ENCODE measurements at places on chromosomes 5 and 9.

- no peak for DNase-seq
Observed at GRCh38 chr5:150081541-150082283, 4.6 kb downstream of the CSF1R start.

DNA sequence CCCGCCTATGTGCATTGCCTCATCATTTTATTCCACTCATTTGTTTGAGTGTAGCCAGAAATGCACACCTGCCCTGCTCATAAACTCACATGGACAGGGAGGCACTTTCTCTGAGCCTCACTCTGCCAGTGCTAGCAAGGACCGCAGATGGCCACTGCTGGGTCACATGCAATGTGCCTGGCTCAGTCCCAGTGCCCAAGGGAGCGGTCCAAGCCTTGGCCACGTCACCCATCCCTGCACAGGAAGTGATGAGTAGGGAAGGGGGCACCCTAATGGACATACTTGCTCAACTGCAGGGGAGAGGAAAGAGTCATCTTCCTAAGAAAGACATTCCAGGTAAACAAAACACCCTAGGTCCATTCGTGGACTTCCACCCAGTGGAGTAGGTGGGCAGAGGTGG, 630.9 kb downstream of the IRX1 start:
- DNase-seq, result no peak

DNA sequence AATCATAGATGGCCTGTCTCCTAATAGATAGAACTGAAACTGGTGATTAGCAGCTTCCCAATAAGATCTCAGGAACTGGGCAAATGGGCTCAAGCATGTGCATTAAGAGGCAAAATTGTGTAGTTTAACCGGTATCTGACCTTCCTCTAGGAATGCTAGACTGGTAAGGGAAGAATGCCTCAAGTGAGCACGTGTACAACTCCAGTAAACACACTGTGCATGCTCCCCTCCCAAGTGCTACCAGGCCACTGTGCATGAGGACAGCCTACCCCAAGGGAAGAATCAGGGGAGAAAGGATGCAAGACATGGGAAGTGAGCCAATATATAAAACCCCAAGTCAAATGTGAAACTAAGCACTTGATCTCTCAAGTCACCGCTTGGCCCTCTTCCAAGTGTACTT, 1157.4 kb upstream of the CDH18 start:
- DNase-seq, result no peak

DNA sequence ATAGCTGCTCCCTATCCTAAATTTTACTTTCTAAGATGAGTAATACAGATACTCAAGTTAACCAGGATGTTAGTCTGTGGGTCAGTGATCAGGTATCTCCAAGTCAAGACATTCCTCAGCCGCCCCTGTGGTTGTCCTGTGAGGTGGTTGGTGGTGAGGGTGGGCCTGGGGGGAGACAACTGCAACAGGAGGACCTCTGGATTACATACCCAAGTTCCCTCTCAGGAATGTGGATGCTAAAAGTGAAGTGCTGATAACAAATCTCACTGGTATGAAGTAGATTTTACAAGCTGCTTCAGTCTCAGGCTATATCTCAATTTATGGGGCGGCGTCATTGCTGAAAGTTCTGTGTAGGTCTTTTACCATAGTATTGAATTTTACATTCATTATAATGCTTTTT, 38.3 kb downstream of the SLC1A3 start:
- no peak for DNase-seq

- no peak for DNase-seq
Observed at GRCh38 chr5:40568548-40568947, 111.2 kb upstream of the PTGER4 start.

DNA sequence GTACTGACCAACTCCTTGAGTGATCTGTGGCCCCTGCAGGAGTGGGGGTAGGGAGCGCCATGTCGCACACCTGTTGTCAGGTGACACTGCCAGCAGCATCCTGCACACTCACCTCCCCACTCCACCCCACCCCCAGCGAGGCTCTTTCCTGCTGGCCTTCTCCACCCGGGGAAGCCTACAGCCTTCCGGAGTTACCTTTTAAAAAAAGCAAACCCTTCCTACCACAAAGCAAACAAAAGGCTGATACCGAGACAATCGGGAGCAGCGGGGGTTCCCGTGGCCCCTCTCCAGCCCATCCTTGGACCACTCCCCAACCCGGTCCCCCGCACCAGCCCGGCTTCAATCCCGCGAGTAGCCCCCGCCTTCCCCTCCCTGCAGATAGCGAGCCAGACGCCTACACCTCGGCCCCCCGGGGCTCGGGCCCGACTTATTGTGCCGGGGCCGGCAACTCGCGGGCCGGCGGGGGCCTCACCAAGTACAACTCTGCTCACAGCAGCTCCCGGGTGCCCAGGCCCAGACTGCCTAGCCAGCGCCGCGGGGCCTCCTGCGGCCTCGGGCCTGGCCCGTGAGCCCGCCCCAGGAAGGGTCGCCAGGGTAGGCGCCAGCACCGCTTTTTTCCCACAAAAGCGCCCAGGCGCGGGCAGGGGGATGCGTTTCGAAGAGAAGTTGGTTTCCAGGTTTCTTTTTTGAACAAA, 724 bp downstream of the MACROH2A1 start:
- DNase-seq, result peak; percentile 11

DNA sequence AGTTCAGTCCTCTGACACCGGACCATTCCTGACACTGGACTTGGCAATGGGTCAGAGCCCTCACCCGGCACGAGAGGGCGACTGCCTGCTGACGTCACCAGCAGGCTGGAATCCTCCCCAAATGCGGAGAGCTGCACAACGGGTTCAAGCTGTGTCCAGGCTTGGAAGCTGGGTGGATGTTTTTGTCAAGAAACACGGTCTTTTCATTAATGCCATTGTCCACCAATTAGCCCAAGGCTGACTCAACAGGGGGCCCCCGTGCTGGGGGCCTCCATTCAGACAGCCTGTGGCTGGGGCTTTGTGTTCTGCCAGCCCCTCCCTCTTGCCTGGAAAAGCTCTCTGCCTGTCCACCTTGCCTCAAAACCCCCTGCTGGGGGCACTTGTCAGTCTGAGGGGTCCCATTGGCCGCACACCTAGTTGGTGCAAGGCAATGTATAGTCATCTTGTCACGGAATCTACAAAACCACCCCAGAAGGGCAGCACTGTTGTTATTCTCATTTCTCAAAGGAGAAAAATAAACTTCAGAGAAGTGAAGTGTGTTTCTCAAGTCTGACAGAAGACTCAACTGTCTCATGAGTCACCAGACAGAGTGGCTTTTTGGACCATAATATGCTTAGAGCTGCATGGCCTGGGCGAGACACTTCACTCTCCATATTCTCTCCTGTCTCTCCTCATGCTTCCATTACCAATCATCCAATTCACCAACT, 24.6 kb downstream of the NDUFA8 start:
- DNase-seq, result no peak

DNA sequence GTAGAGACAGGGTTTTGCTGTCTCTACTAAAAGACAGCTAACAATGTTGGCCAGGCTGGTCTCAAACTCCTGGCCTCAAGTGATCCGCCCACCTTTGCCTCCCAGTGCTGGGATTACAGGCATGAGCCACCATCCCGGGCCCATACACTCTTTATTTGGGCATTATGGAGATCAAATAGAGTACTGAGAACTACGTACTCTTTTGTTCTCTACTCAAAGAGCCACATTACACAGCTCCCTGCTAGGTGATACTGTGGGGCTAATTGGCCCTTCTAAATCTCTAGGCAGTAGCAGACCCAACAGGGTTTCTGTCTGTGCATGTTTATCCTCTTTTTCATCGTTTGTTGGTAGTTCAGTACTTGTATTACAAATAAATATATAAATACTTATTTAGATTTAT, 16.1 kb downstream of the CKMT2 start:
- no peak for DNase-seq

DNA sequence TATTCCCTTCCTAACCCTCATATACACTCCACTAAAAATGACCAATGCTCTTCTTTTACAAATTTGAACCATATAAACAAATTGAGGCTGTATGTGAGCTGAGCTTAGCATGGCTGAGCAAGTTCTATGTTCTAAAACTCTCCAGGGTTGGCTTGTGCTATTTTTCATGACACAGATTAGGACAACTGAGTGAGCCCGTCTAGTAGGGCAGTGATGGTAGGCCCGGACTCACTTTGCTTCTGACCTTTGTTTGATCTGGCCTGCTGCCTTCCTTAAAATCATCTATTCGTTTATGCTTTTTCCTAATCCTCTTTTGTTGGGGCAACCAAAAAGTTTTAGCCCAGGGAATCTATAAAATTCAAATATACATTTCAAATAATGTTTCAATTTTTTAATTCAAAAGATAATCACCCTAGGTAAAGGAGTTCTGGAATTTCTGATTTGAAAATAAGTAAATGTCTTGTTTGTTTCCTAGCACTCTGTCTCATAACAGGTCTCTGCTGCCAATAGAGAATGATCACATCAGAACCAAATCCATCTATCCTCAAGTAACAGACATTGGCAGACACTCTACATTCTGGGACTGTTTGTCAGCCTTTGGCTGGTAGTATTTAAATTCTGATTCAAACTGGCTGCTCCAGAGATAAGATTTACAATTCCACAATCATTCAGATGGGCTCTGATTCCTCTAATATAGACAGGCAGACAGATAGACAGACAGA, 217.0 kb upstream of the TARS1 start:
- DNase-seq, result no peak

DNA sequence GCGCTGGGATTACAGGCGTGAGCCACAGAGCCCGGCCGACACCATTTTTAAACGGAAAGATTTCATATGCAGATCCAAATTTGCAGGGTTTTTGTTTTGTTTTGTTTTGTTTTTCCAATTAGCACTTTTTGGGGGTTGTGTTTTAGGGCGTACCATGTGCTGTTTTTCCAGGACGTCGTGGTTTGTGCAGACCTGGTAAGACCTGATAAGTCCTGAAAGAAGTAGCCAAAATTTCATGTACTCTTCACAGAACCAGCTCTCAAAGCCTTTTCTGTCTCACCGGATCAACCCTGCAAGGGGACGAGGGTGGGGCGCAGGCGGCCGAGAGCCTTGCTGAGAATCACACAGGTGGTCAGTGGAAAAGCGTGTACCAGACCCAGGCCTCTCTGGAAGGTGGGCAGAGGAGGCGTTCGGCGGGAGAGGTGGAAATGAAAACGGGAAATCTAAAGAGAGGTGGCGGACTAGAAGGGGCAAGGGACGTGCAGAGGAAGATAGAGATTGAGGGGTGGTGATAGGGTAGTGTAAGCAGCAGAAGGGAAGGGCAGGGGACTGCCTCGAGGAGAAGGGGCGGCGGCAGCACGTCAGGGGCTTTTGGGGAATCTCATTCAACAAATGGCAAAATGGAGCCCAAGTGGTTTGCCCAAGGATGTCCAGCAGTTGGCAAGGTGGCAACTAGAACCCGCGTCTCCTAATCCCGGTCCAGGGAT, 1.1 kb upstream of the FAF2 start:
- DNase-seq, result no peak

DNA sequence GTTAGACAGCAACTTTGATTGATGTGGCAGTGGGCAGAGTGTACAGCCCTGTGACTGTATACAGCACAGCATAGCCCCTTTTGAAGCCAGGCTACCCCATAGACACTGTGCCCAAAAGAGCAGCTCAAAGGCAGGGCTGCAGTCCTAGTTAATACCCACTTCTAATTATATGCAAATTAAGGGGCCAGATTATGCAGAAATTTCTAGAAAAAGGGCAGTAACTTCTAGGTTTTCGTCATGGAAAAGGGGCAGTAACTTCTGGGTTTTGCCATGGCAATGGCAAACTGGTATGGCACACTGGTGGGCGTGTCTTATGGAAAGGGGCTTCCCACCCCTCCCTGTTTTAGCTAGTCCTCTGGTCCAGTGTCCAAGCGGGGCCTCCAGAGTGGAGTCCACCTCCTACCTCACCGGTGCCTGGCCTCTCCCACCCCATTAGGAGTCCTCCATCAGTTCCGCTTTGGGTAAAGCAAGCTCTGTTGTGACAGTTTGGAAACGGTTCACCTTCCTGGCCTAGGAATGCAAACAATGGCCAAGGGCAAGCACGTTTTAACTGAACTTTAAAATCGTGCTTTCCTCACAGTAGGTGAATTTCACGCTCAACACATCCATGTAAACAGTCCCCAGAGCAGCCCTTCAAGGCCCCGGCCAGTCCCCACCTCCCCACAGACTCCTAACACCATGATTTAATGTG, 5.6 kb downstream of the ADAMTS13 start:
- DNase-seq, result no peak

GRCh38 chr5:171494452-171495121, 75.1 kb downstream of the FGF18 start:
- no peak for DNase-seq

DNA sequence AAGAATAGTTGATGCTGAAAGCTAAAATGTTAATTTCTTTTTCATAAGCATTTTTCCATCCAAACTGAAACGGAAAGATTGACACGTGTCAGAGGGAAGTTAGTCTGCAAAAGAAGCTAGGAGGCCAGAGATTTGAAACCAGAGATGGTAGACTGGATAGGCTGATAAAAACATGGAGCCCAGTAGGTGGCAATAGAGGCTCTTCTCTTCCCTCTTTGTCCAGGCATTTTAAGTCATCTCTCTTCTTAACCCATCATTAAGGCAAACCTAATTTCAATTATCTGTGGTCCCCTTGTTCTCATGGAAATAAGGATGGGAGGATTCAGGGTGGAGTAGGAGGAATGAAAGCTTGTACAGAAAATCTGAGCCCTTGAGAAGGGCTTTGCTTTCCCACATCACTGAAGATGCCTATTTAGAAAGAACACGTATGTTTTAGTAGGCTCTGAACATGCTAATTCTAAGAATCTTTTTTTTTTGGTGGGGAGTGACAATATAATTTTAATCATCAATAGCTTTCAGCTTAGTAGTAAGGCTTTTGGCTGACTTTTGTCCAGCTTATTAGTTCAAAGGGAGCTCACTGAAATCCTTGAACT, 66.6 kb downstream of the ZNF474 start:
- no peak for DNase-seq

DNA sequence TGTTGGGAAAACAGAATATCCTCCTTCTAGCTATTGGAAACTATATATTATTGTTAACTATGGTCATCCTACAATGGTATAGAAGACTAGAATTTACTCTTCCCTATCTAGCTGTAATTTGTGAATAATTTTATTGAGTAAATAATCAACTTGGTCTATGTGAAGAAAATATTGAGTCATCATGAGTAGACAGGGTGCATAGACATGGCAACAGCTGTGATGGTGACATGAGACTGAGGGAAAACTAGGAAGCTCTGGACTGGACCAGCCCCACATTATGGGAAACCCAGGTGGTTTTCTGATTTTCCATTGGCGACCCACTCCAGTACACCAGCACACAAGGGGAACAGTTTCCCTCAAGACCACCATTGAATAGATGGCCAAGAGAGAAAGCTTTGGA, 95.0 kb downstream of the APBA1 start:
- no peak for DNase-seq

- DNase-seq, result no peak
Observed at GRCh38 chr5:38806775-38807258, 39.0 kb upstream of the OSMR start.

All from activated T-helper 1 cell treated with anti-CD3 and anti-CD28 coated beads, Interleukin-2, amount 50 U/mL, for 16 hours (primary cell).